ENCODE measurements at places on chromosomes 5 and 9.
A peak's percentile ranks its signal among the peaks of the same experiment; 100 is the strongest.

DNA sequence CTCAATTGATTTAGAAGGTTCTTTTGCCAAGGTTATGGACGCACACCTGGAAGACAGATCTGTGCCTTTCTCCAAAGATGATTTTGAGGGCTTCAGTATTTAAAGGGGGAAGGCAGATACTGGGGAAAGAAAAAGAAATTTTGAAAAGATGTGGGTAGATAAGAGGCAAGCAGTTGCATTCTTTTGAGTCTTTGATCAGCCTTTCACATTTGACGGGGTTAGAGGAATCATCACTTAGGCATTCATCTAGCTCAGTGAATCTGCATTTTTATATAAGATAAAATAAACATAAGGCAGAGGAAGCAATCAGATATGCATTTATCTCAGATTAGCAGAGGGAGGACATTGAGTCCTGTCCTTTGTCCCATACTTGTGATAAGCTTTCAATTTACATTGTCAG is 243.4 kb upstream of the RAI14 start:
- DNase-seq: no peak

DNA sequence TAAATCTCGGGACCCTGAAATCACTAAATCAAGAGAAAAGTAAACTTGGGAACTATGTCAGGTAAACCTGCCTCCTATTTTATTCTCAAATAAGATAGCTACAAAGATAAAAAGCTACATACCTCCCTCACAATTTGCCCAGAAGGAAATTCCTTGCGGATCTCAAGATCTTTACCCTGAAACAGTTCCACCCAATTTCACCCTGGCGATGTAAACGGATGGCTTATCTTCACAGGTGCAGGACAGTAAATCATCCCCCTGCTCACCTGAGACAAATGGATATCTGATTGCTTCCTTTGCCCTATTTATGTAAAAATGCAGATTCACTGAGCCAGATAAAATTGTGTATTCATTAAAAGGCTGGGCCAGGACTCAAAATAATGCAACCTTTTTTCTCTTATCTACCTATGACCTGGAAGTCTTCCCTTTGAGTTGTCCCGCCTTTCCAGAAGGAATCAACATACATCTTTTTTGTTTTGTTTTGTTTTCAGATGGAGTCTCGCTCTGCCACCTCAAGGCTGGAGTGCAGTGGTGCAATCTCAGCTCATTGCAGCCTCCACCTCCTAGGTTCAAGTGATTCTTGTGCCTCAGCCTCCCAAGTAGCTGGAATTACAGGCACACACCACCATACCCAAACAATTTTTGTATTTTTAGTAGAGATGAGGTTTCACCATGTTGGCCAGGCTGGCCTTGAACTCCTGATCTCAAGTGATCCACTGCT is 13.8 kb downstream of the TMEM267 start:
- no peak for DNase-seq

GRCh38 chr5:76556511-76557221 is 66.5 kb downstream of the F2RL2 start:
- DNase-seq: peak; percentile 11

DNA sequence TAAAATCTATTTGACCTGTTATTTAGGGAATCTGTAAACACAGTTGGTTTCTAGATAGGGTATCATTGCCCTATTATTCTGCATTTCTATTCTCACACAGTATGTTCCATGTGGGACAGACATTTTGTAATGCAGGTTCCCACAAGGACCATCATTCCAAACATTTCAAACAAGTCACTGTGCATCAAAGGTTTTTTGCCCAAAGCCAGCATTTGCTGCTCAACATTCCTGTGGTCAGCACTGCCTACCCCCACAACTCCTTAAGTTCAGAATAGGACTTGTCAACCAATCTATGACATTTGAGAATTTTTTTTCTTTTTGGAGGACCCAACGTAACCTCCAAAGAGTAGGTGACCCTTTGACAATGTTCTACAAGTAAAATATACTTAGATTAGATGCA is 95.7 kb downstream of the LPAR1 start:
- no peak for DNase-seq

GRCh38 chr5:56688402-56688801 is 126.9 kb upstream of the MAP3K1 start:
- no peak for DNase-seq

GRCh38 chr5:116663081-116663480 is 88.5 kb upstream of the SEMA6A start:
- no peak for DNase-seq

Measured in CD4-positive, alpha-beta T cell treated with Interleukin-1 beta for 1 hour (primary cell).